ENCODE measurements at places on chromosomes 6 and 20.
A peak's percentile ranks its signal among the peaks of the same experiment; 100 is the strongest.

DNA sequence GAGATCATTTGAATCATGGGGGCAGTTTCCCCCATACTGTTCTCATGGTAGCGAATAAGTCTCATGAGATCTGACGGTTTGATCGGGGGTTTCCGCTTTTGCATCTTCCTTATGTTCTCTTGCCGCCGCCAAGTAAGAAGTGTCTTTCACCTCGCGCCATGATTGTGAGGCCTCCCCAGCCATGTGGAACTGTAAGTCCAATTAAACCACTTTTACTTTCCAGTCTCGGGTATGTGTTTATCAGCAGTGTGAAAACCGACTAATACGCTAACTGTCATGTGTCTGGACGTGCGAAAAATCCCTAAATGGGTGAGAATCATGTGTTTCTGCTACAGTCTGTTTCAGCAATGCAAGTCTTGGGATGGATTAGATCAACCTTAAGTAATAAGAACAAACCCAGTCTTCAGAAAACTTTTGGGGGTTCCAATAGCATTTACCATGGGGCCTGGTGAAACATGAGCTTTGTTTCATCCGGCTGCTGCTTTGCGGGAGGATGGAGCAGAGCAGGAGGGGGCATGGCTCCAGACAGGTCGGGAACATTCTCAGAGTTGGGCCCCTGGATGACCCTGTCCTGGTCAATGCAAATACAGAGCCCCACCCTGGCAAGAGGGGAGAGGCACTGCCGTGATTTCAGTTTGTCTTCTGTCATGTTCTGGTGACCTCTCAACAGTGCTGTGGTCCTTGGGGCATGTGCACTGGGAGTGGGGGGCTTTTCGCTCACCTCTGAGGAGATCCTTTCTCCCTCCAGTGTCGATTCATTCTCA, 41.5 kb downstream of the CTCFL start:
- DNase-seq: no peak

- DNase-seq: peak; percentile 19
These were observed 43.5 kb upstream of the ECI2 start for GRCh38 chr6:4178737-4179333.

- DNase-seq: no peak
These were observed 183.0 kb upstream of the QKI start for GRCh38 chr6:163231356-163232014.

GRCh38 chr6:155909710-155910109, 454.1 kb upstream of the NOX3 start:
- no peak for DNase-seq

GRCh38 chr20:12976720-12977309, 32.0 kb upstream of the SPTLC3 start:
- DNase-seq: no peak

DNA sequence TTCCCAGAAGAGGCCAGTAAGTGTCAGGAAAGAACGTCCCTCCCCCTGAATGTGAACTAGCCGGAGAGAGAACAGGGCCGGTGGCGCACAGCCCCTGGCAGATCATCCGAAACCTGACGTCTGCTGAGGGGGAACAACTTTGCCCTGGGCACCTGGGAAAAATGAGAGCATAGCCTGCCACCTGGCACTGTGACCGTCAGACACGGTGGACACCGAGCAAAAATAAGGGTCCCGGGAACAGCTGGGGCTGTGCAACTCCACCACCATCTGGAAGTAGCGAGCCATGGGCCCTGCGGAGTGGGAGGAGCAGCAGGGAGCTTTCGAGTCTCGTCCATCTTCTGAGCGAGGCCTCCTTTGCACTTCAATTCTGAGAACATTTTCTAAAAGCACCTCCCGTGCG, 110.8 kb downstream of the EDN3 start:
- no peak for DNase-seq

- no peak for DNase-seq
These were observed 14.5 kb downstream of the LGSN start for GRCh38 chr6:63305277-63305676.

DNA sequence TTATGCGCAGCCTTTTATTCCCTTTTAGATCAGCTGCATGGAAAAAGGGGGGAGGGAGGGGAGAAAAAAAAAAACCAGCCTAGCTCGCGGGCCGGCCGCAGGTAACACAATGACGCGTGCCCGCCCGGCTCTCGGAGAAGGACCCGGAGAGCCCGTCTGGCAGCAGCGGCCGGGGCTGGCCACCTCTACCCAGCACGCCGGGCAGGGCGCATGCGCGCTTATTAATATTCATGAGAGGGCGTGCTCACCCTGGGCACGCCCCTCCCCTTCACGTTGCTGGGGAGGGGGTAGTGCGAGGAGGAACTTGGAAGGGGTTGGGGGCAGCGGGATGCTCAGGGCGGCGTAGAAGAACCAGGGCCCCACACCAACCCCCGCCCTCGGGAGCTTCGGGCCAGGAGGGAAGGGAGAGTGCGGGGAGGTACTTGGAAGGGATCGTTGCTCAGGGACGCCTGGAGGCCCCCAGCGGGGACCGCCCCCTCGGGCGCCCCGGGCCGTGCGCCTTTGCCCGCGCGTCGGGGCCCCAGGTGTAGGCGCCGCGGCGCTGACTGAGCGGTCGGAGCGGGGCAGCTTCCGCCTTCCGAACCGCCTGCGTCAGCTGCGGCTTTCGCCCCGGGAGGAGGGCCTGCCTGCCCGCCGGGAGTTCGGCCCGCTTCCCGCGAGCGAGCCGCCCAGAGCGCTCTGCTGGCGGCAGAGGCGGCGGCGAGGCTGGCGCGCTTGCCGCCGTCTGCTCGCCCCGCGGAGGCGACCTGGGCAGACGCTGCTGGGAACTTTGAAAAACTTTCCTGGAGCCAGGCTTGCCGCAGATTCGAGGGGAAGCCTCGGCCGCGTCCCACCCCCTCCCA, at the start of gene JAG1:
JAG1 (minus strand) TSS at position 158 of the 842 bp plus-strand sequence. CDS start 469 bp downstream, outside the sequence.
- peak; percentile 95 for DNase-seq

DNA sequence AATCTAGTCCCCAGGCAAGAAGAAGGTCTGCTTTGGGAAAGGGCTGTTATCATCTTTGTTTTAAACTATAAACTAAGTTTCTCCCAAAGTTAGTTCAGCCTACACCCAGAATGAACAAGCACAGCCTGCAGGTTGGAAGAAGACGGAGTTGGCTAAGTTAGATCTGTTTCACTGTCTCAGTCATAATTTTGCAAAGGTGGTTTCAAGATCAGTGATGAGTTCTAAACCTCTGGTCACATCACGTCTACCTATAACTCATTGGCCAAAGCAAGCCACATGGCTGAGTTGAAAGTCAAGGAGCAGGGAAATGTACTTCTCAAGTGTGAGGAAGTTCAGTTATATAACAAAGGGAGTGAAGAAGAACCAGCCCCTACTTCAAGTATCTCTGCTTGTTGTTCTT, 50.5 kb upstream of the ECI2 start:
- no peak for DNase-seq

- no peak for DNase-seq
These were observed 1.1 kb downstream of the MAPRE1 start for GRCh38 chr20:32820698-32821377.

GRCh38 chr20:25574411-25574810, 10.9 kb downstream of the NINL start:
- DNase-seq: peak; percentile 48

DNA sequence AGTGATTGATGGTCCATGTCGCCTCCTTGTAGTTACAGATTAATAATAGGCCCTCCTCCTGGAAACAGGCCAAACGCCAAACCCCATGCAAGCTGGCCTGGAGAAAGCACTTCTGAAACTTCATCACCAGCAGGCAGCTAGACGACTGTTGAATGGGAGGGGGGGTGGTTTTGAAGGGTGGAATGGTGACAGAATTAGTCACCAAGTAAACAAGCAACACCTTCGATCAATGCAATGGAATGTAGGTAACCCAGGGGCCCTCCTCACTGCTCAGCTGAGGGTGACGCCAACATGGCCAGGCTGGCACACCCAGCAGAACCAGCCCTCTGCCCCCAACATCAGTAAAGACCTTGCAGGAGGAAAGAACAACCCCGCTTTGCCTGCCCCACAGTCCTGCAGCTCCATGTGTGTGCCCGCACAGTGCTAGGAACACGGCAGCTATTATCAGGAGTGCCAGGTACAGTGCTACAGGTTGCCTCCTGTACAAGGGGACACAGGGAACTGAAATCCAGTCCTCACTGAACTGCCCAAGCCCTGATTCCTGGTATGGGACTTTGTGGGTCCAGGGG, 2.7 kb downstream of the BCAS1 start:
- peak; percentile 73 for DNase-seq

- DNase-seq: no peak
These were observed 156.9 kb downstream of the FOXC1 start for GRCh38 chr6:1766654-1767053.

DNA sequence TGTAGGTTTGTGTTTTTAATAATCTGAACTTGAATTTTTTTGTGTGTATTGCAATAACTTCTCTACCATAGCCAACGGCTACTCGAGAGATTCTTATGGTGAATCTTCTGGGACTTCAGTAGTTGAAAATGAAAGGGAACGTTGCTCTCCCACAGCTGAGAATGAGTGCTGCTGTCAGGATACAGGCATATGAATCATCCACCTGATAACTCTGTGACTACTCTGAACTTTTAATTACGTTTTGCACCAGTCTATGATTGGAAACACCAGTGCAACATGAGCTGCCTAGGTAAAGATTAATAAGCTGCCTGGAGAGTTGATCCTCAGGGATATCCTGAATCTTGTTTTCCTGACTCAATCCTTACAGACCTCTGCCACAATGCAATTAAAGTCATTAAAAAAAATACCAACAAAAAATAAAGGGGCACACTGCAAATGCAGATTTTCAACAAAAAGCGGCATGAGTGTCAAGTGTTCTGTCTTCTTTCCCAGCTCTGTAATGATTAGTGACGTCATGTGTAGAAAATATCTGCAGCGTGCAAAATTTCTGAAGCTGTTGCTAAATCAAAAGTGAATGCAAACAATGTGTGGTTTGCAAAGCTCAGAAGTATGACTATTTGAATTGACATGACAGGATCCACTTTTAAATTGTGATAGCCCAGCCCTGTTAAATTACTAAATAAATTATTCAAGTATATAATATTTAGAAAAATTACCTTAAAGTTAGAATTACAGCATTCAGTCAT, 432.2 kb downstream of the HTR1B start:
- DNase-seq: peak; percentile 24

GRCh38 chr20:14049111-14049510, 53.8 kb downstream of the MACROD2 start:
- no peak for DNase-seq

- DNase-seq: no peak
These were observed 1.5 kb upstream of the ASF1A start for GRCh38 chr6:118892355-118892991.

GRCh38 chr6:16238963-16239797, 793 bp downstream of the GMPR start:
- DNase-seq: peak; percentile 71

DNA sequence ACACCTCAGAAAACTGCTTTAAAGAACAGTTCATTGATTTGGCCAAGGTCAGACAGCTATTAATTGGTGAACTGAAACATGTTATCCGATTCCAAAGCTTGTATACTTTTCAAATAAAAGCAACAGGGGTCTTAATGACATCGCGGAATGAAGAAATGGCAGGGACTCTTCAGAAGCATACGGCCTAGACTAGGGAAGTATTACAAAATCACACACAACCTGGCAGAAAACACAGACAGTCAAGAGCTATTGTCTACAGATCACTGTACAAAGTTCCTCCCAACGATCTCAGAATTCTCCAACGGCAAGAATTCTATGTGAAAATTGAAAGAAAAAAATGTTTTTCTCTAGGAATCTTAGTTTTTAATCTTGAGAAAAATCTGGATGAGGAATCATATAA, 105.5 kb downstream of the PTPRK start:
- DNase-seq: no peak

DNA sequence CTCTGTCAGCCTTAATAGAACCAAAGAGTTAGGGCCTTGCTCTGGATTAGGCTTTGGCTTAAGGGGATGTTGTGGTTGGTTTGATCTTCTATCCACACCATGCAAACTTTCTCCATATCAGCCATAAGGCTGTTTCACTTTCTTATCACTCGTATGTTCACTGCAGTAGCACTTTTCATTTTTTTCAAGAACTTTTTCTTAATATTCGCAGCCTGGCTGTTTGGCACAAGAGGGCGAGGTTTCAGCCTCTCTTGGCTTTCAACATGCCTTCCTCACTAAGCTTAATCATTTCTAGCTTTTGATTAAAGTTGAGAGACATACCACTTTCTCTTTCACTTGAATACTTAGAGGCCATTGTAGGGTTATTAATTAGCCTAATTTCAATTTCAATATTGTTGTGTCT, 193.1 kb downstream of the NRN1 start:
- DNase-seq: no peak

- DNase-seq: no peak
These were observed 102.2 kb upstream of the EXOC2 start for GRCh38 chr6:795046-795685.

- peak; percentile 29 for DNase-seq
These were observed 170.6 kb downstream of the LY86 start for GRCh38 chr6:6758915-6759654.

DNA sequence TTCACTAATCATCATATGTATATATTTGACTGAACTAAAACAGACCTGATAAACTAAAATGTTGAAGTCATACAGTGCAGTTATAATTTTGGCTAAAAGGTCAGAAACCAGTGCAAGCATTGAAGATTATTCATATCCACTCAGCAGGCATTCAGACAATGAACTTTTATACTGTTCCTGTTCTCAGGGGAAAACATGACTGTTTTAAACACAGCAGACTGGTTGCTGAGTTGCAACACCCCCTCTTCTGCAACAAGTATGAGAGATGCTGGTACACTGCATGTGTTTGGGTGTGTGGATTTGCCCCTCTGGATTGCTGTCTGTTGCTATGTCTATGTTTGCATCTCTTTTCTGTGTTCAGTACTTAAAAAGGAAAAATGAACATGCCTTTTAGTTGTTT, 206.8 kb downstream of the EYA4 start:
- peak; percentile 54 for DNase-seq

- no peak for DNase-seq
These were observed 23.8 kb upstream of the DUSP22 start for GRCh38 chr6:268394-268935.

DNA sequence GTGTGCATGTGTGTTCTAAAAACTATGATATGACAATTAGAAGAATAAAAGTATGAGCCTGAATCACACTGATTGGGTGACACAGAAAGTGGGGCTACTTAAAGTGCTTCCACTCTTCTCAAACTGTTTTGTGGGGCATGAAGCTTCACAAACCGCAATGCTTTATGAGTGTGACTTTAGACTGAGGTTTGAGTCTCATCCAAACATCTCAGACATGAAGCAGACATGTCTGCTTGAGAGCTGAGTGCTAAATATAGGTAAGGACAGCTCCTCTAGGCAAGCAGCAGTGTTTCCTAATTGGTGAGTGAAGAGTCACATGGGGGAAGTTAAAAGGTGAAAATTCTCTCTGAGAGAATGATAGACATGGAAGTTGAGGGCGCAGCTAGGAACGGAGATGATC, 726.9 kb upstream of the CITED2 start:
- DNase-seq: peak; percentile 17

DNA sequence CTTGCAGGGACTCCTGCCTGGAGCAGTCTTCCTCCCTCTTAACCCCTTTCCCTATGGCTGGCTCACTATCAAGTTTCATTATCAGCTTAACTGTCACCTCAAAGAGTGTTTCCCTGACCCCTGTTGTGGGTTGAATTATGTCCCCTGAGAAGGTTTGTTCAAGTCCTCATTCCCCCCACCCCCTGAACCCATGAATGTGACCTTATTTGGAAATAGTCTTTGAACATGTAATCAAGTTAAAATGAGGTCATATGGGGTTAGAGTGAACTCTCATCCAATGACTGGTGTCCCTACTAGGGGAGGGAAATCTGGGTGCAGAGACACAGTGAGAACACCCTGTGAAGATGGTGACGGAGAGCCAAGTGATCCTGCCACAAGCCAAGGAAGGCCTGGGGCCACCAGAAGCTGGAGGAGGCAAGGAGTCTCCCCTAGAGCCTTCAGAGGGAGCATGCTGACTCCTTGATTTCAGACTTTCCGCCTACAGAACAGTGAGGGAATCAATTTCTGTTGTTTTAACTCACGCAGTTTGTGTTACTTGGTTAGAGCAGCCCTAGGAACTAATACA, 165.2 kb upstream of the TOP1 start:
- DNase-seq: no peak

Measured in HT1080 (cell line).